ENCODE measurements at places on chromosomes 4 and X. TPM values are rescaled to one million over a fixed set of nuclear protein-coding genes. Genes with fewer than 3 reads are reported as not detected.

CRLF2 gene
- polyA plus RNA-seq = not detected

LDOC1 gene
- 81.6 TPM for polyA plus RNA-seq

DNA sequence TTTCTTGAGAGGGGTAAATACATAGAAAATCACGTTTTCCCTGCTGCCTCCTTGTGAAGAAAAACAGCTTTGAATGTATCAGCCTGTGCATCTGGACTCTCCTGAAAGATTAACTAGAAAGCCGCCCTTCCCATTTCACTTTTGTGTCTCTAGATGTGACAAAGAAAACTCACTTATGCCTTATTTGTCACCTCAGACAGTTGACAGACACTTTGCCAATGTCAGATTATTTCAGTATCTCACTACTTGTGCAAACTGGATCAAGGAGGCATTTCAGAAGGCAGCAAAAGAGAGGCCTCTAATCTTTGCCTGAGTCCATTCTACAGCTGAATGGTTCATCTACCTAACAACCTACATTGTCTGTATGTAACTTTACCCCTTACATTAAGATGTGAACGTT is 754.9 kb downstream of the RPA4 start:
- no peak for DNase-seq

DNA sequence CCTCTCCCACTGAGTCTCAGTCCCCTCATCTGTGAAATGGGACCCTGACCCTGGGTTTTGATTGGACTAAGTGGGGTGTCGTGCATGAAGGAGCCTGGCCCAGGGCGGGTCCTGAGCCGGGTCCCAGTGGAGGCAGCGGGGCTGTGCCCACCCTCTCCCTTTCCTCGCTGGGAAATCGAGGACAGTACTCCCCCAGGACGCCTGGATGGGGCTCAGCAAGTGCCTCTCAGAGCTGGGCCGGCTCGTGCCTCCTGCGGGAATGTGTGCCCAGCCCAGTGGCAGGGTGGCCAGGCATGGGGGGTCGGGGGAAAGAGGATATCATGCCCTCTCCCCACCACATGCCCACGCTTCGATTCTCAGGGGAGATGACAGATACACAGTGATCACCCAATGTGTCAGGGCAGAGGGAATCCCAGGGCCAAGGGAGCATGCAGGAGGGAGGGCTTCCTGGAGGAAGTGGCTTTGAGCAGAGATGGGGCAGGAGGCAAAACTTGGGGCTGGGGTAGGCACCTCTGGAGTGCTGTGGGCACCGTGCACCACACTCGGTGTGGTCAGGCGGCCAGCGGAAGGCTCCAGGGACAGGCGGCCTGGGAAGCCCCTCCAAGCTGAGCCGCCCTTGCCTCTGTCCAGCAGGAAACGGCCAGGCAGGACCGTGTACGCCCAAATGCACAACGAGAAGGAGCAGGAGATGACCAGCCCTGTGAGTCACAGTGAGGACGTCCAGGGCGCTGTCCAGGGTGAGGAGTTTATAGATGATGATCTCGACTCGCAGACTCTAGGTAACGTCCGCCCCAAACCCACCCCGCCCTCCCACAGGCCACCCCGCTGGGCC is 203.0 kb downstream of the AFAP1 start:
- DNase-seq = peak; percentile 48

DNA sequence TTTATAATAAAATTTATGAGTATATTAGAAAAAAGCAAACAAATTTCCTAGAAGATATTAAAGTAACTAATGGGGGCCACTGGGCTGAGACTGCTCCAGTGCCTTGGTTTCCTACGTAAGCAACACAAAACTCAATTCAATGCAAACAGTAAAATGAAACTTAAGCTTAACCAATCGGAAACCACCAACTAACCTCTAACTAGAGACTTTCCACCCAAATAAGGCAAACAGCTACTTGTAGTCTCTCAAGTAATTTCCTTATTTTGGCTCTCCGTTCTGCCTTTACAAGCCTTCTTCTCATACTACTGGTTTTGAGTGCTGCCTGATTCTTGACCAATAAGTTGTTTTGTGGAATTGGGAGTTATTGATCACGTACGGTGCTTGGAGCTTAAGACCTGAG is 167.3 kb upstream of the VEGFC start:
- no peak for DNase-seq

GRCh38 chr4:53511014-53511413 is 80.3 kb downstream of the LNX1 start:
- no peak for DNase-seq

GPC4 gene
- polyA plus RNA-seq = 16.5 TPM

DNA sequence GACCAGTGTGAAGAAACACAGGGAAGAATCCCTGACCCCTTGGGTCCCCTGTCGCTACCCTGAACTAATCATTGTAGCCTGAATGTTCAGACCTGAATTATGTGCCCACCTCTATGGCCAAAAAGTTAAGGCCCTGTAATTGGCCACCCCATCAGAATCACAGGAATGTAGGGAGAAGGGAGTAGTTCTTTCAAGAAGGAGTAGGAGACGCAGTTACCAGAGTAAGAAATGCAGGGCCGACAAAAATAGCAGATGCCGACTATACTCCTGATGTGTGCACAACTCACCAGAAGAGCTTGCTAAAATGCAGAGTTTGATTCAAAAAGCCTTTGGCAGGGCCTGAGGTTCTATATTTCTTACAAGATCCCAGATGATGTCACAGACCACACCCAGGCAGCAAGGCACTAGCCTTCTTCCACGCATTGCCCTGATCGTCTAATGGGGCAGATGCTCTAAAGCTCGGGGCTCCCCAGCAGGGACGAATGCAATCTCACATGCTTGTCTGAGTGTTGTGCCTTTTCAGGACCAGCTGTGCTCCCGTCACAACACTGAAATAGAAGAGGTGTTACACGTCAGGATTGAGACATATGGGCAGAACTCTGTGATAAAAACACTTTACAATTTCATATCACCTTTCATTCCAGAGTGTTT is 161.0 kb upstream of the FAM241A start:
- no peak for DNase-seq

TKTL2 gene
- polyA plus RNA-seq = not detected

RAB40A gene
- polyA plus RNA-seq = 4.3 TPM

- DNase-seq = no peak
Measured at GRCh38 chr4:146978641-146979040, 33.0 kb upstream of the TTC29 start.

DNA sequence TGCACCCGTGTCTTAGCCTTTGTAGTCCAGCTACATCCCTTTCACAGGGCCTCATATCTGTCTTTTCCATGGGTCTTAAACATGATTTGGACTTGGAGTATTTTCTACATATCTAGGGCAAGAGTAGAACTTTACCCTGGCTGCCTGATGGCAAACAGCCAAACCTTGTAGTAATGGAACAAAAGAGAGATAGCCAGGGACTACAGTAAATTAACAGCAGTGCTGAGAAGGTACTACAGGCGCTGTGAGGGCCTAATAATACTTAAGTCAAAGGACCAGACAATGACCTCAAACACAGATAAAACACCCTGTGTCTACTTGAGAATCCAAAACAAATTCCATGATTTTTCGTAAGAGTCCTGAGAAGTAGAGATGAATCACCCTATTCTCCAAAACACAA is 111.0 kb upstream of the WDR17 start:
- no peak for DNase-seq

DNA sequence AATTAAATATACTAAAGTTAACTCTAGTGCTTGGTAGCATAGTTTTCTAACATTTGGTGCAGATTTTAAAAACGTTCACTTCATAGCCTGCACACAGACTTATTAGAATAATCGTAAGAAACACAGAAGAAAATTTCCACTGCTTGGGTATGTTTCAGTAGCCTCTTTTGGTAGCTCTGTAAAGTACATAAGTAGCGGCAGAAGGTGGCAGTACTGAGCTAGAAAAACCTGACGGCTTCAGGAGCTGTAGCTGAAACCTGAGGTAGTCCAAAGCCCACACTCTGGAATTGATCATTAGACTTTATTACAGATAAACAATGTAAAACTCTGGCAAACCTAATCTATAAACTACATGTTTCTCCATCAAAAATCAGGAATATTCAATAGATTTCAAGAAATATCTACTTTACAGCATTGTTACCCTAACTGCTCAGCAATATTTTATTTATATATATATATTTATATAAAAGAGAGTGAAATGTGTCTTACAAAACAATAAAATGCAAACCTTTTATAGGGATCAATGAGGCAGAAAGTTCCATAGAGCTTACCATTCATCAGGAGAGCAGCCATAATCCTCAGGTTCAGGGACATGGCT is 88.2 kb downstream of the ATP8A1 start:
- peak; percentile 73 for DNase-seq
